ENCODE measurements at places on chromosomes 2 and 18. TPM values are rescaled to one million over a fixed set of nuclear protein-coding genes. Genes with fewer than 3 reads are reported as not detected.
A peak's percentile ranks its signal among the peaks of the same experiment; 100 is the strongest.

GRCh38 chr2:54709336-54709809 is 14.1 kb upstream of the EML6 start:
- no peak for DNase-seq

- no peak for DNase-seq
Observed at GRCh38 chr18:27983780-27984179, 193.2 kb downstream of the CDH2 start.

DNA sequence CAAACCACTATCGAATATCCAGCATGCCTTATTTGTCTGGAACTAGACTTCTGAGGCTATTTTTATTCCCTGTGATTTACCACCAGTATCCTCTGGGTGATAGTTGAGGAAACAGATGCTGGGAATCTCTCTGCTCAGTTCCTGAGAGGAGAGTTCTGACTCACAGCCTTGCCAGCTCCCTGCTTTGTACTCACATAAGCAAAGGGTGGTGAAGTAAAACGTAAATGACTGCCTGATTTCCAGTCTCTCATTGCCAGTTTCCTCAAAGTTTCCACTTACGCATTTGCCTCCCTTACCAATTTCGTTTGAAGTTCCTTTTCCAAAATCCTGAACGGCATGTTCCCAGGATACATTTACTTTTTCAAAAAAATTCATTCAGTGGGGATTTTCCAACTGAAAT is 69.2 kb upstream of the HNRNPA3 start:
- peak; percentile 33 for DNase-seq

Gene DUSP2
- total RNA-seq, result not detected
